ENCODE measurements at places on chromosomes 11 and 22.

DNA sequence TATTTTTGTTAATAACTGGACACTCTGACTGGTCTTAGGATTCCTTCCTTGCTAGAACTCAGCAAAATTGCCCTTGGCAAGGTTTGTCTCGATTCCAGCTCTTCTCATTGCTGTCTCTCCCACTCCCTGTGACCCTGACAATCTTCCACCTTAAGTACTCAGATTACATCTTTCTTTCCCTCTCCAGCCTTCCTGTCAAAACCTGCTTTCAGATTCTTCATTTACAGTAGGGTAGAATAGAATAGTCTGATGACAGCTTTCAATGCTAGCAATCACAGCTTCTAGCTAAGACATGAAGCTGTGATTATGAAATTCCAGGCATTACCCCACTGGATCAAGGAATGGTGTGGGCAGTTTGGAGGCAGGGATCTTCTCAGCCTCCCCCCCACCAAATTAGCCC lies 39.2 kb upstream of the LMO2 start:
- peaks cover 17% of the 10 kb centered on the region for H3K36me3 ChIP-seq
- H3K27ac ChIP-seq: no peak overlapping the region
- peaks cover 7% of the 10 kb centered on the region for H3K27me3 ChIP-seq
- H3K4me1 ChIP-seq: peaks cover 10% of the 10 kb centered on the region

DNA sequence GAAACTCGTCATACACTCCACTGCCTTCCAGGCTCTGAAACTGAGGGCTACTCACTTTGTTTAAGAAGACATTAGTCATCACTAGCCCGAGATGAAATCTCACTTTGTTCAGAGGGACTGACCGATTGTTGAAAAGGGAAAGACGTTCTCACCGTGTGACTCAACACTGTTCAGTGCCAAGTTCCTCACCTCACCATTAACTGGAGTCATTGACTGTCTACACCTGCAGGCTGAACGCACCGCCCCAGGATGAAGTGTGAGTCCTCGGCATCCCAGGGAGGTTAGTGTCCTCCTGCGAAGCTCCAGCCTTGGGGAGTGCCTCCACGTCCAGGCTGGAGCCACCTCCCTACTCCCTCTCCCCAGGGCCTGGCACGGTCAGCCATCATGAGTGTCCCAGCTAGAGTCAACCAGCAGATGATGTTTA lies 30.4 kb downstream of the FADD start:
- no peak overlapping the region for H3K27ac ChIP-seq
- no peak for DNase-seq
- no peaks in the 10 kb centered on the region for H3K4me1 ChIP-seq
- H3K36me3 ChIP-seq: no peaks in the 10 kb centered on the region

GRCh38 chr11:86303257-86303656 lies 1.2 kb downstream of the HIKESHI start:
- H3K4me3 ChIP-seq: peak overlapping the region; percentile 100
- H3K36me3 ChIP-seq: no peaks in the 10 kb centered on the region
- H3K27me3 ChIP-seq: peaks cover 2% of the 10 kb centered on the region

DNA sequence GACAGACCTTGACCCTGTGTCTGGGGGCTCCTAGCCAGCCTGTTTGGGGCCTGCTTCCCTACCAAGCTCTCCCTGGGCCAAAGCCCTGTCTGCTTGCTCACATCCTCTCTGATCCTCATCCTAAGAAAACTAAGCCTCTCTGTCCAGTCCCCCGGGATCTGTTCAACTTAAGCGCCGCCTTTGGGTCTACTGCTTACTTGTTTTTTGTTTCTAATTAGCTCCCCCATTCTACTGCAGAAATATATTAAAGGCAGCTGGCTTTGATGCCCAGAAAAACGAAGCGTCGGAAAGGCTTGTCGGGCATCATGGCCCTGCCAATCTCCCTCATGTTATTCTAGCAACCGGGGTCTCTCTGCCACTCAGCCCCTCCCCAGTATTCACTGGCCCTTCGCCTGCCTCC lies 3.4 kb downstream of the DSCAML1 start:
- peak overlapping the region; percentile 39 for H3K4me3 ChIP-seq
- H3K27me3 ChIP-seq: peaks cover 24% of the 10 kb centered on the region
- H3K27ac ChIP-seq: no peak overlapping the region
- no peak for DNase-seq
- no peaks in the 10 kb centered on the region for H3K36me3 ChIP-seq
- H3K4me1 ChIP-seq: peaks cover 31% of the 10 kb centered on the region

DNA sequence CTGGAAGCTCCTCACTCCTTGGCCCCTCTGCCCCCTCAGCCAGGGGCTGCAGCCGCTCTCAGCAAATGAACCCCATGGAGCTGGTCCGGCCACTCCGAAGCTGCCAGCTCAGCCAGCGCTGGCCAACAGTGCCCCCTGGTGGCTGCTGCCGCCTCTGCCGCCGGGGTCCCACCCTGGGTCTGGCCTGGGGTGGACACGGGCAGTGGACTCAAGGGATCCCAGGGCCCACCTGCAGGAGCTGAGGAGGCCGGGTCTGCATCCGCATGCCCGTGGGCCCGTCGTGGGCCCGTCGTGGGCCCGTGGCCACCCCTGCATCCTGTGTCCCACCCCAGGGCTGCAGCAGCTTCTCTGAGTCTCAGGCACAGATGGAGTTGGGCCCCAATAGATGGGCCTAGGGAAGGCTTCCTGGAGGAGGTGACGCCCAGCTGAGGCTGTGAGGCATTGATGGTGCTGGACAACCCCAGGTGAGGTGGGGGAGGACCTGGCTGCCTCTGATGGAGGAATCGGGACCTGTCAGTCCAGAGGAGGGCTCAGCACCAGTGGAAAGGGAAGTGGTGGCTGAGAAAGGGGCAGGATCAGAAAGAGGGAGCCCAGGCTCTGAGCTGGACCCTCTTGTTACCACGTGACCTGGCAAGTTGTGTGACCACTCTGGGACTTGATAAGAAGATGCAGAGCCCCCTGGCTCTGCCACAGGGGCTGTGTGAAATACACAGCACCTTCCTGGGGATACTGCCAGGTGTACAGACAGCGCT lies 522.3 kb downstream of the BRD1 start:
- peak; percentile 51 for DNase-seq
- H3K4me1 ChIP-seq: no peaks in the 10 kb centered on the region
- H3K27ac ChIP-seq: no peak overlapping the region
- H3K27me3 ChIP-seq: peaks cover 15% of the 10 kb centered on the region
- peaks cover 13% of the 10 kb centered on the region for H3K36me3 ChIP-seq

DNA sequence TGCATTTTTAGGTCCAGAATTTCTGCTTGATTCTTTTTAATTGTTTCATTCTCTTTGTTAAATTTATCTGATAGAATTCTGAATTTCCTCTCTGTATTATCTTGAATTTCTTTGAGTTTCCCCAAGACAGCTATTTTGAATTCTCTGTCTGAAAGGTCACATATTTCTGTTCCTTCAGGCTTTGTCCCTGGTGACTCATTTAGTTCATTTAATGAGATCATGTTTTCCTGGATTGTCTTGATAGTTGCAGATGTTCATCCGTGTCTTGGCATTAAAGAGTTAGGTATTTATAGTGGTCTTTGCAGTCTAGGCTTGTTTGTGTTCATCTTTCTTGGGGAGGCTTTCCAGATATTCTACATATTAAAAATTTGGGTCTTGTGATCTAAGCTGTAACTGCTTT lies 694.8 kb upstream of the CCDC179 start:
- no peak for DNase-seq
- no peaks in the 10 kb centered on the region for H3K36me3 ChIP-seq
- H3K27me3 ChIP-seq: no peaks in the 10 kb centered on the region
- no peak overlapping the region for H3K27ac ChIP-seq
- H3K4me3 ChIP-seq: no peak overlapping the region

GRCh38 chr11:60265373-60266214 lies 14.9 kb upstream of the MS4A4A start:
- DNase-seq: no peak
- no peaks in the 10 kb centered on the region for H3K27me3 ChIP-seq
- H3K4me3 ChIP-seq: no peak overlapping the region
- no peaks in the 10 kb centered on the region for H3K36me3 ChIP-seq
- no peaks in the 10 kb centered on the region for H3K4me1 ChIP-seq

DNA sequence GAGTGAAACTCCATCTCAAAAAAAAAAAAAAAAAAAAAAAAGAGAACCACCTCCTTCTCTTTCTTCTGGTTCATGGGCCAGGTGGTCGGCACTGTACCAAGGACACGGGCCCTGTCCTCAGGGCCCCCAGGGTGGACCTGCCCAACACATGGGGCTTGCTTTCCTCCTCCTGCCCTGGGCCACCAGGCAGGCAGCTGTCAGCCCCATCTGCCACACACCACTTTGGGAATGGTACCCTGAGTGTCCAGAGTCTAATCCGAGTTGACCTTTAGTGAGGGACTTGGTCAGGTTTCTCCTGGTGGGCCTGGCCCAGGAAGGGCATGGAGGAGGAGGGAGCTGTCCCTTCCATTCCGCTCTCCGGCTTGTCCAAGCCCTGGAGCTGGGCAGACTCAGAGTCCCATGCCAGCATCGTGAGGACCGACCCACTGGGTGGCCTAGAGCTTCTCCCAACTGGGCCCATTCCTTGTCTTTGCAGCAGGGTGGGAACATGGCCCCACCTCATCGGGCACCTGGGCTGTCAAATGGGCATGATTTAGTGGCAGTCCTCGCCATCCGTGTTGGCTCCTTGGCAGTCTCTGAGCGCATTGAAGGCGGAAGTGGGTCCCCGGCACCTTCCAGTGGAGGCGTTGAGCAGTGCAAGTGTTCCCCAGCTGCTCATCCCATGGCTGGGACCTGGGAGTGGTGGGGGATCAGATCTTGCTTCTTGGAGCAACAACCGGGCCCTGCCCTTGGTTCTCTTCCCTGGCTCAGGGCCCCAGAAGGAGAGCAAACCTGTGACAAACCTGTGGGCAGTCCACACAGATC lies 94.8 kb downstream of the BCR start:
- H3K27me3 ChIP-seq: peaks cover 20% of the 10 kb centered on the region
- H3K36me3 ChIP-seq: peaks cover 3% of the 10 kb centered on the region
- H3K4me1 ChIP-seq: peaks cover 8% of the 10 kb centered on the region
- H3K4me3 ChIP-seq: no peak overlapping the region
- DNase-seq: no peak

DNA sequence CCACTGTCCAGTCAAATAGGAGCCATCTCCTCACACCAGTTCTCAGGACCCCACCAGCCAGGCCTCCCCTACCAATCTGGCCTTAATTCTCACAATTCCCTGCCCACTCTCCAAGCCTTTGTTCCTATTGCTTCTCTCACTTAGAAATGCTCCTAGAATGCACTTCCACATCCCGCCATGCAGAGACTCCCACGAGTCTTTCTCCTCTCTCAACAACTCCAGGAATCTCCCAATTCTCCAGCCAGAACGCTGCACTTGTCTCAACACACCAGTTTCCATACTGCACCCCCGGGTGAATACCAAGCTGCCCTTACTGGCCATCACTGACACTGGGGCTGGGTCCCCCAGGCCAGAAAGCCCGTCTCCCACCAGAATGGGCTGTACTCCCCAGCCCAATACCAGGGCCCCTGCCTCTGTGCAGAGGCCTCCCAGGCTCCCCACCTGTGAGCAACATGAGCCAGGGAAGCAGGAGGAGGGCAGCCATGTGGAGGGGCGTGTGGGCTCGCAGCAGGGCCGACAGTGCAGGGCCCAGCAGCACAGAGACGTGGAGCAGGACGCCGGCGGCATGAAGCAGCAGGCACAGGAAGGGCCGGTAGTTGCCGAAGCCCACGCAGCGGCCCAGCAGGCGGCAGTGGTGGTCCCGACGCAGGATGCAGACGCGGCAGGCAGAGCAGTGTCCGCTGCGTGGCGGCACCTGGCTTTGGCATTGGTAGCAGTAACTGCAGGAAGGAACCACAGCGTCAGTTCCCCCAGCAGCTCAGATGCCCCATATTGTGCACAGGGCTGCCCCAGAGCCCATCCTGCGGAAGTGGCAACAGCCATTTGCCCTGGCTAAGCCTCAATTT lies 2.4 kb downstream of the ZDHHC24 start:
- H3K4me3 ChIP-seq: peak overlapping the region; percentile 71
- H3K36me3 ChIP-seq: peaks cover 4% of the 10 kb centered on the region
- DNase-seq: peak; percentile 82
- peaks cover 9% of the 10 kb centered on the region for H3K27me3 ChIP-seq
- peak overlapping the region; percentile 10 for H3K27ac ChIP-seq

- no peak overlapping the region for H3K27ac ChIP-seq
- DNase-seq: no peak
- no peaks in the 10 kb centered on the region for H3K4me1 ChIP-seq
Observed at GRCh38 chr22:30127749-30128166, 47.5 kb downstream of the HORMAD2 start.

DNA sequence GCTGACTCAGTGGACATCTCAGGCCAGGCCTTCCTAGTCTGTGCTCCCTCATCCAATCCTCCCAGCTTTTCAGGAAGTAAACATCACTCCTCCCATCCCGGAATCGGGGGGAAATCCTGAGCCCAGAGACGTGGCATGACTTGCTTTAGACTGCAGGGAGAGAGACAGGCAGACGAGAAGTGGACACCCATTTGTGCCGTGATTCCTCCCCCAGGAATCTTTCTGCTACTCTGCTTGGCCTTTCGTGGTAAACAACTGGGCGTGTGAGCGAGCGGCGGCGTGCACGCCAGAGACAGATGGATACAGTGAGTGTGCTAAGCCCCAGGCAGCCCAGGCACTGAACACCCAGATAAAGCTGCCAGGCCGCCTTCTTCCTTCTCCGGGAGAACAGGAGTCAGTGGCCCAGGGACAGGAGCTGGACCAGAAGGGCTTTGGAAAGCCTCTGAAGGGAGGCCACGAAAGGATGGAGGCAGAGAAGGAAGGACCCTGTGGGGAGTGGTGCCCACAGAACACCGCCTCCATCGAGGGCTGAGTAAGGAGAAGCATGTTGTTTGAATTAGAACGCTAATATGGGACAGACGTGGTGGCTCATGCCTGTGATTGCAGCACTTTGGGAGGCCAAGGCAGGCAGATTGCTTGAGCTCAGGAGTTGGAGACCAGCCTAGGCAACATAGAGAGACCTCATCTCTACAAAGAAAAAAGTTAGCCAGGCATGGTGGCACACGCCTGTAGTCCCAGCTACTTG lies 53.0 kb upstream of the PRR5 start:
- no peak overlapping the region for H3K4me3 ChIP-seq
- no peak overlapping the region for H3K27ac ChIP-seq
- peaks cover 4% of the 10 kb centered on the region for H3K4me1 ChIP-seq
- peaks cover 2% of the 10 kb centered on the region for H3K27me3 ChIP-seq
- no peaks in the 10 kb centered on the region for H3K36me3 ChIP-seq
- DNase-seq: no peak

DNA sequence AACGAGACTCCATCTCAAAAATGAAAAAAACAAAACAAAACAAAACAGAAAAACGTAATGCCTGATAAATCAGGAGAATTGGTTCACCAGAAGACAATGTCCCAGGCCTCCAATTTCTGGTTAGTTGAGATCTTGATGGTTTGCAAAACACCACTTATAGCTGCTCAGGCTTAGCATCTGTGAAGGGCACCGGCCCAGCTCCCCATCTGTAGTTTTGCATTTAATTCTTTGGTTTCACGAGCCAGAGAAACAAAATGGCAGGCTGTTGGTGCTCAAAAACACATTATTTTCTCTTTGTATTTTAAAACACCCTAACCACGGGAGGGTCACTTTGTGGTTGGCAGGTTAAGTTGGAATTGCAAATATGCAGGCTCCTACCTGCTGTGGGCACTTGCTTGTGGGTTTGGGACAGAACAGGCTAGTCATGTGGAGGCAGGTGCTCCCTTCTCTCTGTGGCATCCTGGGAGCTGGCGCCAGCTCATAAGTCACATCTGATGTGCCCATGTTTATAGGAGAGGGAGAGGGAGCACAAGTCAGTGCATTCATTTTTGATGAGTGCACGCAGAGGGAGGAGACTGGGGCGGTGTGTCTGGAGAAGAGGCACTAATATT lies 145.9 kb downstream of the CEP164 start:
- no peak for DNase-seq
- no peak overlapping the region for H3K4me3 ChIP-seq
- no peaks in the 10 kb centered on the region for H3K36me3 ChIP-seq
- H3K4me1 ChIP-seq: no peaks in the 10 kb centered on the region
- H3K27ac ChIP-seq: no peak overlapping the region
- peaks cover 2% of the 10 kb centered on the region for H3K27me3 ChIP-seq

- DNase-seq: peak; percentile 49
- H3K4me1 ChIP-seq: peaks cover 7% of the 10 kb centered on the region
- peak overlapping the region; percentile 89 for H3K4me3 ChIP-seq
- H3K27ac ChIP-seq: no peak overlapping the region
- no peaks in the 10 kb centered on the region for H3K27me3 ChIP-seq
Observed at GRCh38 chr22:36977401-36977861, 41.8 kb downstream of the TST start.

All from glutamatergic neuron (in vitro differentiated cells).